ENCODE measurements at places on chromosomes 6 and 20. TPM values are rescaled to one million over a fixed set of nuclear protein-coding genes. Genes with fewer than 3 reads are reported as not detected.

The PROKR2 gene
- not detected for total RNA-seq

The OTOR gene
- not detected for total RNA-seq

The APOBEC2 gene
- total RNA-seq, result not detected

The DSP gene
- total RNA-seq, result 39.5 TPM

The C20orf96 gene
- total RNA-seq, result 3.8 TPM

The BMP2 gene
- not detected for total RNA-seq

The CCHCR1 gene
- total RNA-seq, result 18.9 TPM

All from A172 (cell line).